ENCODE measurements at places on chromosomes 7 and 10.

DNA sequence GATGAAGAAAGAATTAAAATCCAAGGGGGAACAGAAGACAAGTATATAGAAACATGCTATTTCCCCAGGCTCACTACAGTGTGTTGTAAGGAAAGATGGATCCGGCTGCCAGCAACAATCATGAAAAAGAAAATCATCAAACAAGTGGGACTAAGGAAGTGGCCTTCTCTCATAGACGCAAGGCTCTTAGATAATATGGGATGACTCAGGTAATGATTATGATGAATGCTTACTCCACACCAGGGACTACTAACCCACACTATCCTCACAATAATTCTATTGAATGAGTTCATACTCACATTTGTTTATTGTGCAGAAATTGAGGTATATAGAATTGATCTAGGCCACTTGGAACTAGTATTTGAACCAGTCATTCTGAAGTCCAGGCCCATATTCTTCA lies 111.2 kb upstream of the BET1 start:
- peak; percentile 25 for DNase-seq

GRCh38 chr10:84288151-84288550 lies 40.2 kb upstream of the CCSER2 start:
- no peak for DNase-seq

- no peak for DNase-seq
Measured at GRCh38 chr7:157930441-157930840, 593.6 kb downstream of the DNAJB6 start.

- peak; percentile 63 for DNase-seq
Measured at GRCh38 chr10:30782537-30783461, 153.2 kb upstream of the LYZL2 start.

GRCh38 chr10:69684020-69684980 lies 54.3 kb downstream of the FAM241B start:
- DNase-seq, result peak; percentile 40

- DNase-seq, result no peak
Measured at GRCh38 chr10:91684841-91685240, 52.0 kb upstream of the PPP1R3C start.
